ENCODE measurements at places on chromosomes 3 and 15.

- DNase-seq = no peak
These were observed 5.5 kb downstream of the ADGRG7 start for GRCh38 chr3:100614941-100615340.

GRCh38 chr15:90750186-90750585 is 33.0 kb downstream of the BLM start:
- DNase-seq = no peak

- peak; percentile 31 for DNase-seq
These were observed 516.7 kb downstream of the FOXP1 start for GRCh38 chr3:71066849-71067261.

GRCh38 chr15:87577336-87577735 is 679.2 kb downstream of the NTRK3 start:
- DNase-seq = no peak

GRCh38 chr15:38844736-38845135 is 280.1 kb upstream of the RASGRP1 start:
- DNase-seq = no peak

DNA sequence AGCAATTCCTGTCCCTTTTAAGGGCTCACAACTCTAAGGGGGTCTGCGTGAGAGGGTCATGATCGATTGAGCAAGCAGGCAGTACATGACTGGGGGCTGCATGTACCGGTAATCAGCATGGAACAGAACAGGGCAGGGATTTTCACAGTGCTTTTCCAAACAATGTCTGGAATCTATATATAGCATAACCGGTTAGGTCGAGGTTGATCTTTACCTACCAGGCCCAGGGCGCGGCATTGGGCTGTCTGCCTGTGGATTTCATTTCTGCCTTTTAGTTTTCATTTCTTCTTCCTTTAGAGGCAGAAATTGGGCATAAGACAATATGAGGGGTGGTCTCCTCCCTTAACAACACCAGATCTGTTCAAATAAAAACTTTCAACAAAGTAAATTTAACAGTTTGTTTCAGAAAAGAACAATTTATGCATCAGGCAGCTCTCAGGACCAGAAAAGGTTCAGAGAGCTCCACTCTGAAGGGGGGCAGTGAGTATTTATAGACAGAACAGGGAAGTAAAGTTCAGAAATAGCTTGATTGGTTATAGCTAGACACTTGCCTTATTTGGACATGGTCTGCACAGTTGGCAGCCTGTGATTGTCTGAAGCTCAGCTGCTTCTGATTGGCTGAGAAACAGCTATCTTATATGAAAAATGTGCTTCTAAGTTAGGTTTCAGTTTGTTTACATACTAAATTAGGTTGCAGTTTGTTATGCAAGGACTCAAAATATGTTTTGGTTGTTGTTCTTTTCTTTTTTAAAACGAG is 17.2 kb upstream of the B4GALT4 start:
- no peak for DNase-seq

GRCh38 chr3:42190701-42191442 is 75.1 kb downstream of the CCK start:
- DNase-seq = peak; percentile 11

GRCh38 chr15:91022832-91023129 is 387 bp upstream of the VPS33B start:
- DNase-seq = no peak

DNA sequence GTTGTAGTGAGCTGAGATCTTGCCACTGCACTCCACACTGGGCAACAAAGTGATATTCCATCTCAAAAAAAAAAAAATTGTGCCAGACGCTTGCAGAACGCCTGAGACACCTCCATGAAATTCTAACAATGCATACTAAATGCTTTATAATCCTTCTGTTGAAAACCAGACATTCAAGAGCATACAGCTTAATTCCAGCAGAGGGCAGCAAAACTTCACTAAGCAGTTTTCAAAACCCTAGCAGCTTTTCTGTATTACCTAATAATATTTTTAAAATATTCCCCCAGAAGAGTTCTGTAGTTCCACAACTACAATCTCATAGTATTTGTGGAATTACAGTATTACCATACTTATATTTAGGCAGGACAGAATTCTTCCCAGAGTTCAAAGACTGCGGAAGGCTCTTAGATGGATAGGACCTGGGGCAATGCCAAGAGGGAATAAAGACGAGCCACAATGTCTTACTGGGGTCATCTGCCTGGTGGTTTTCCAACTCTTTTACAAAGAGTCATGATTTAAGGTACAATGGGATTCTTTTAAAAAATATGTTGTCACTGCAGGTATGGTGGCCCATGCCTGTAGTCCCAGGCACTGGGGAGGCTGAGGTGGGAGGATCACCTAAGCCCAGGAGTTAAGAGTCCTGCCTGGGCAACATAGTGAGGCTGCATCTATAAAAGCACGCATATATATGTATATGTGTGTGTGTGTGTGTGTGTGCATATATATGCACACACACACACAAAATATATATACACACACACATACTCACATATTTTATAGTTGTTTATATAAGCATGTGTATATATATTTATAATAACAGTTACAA is 19.6 kb upstream of the TASOR start:
- DNase-seq = peak; percentile 12

DNA sequence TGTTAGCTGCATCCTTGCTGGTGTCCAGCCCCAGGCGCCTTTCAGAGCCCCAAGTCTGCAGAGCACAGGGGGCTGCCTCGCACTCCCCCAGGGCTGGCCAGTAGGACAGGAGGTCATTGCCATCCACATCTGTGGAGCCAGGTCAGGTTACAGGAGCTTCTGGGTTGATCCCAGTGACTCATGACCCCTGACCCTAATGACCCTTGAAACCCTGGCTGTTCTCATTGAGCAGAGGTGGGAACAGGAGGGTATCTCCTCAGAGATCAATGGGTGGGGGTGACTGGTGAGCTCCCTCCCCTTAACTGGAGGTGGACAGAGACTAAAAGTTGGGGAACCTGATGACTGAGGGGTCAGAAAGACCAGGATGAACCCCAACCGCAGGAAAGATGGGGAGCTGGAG is 6.1 kb upstream of the SLC26A6 start:
- no peak for DNase-seq
